Foreskin melanocyte (primary cell): ENCODE measurements at places on chromosomes 1 and 21.

GRCh38 chr1:6624710-6625583 is at the start of gene THAP3:
TSS of gene THAP3 (plus strand) at chr1:6624868. CDS start at chr1:6625219, 351 bp downstream.
- DNase-seq = peak; percentile 83

DNA sequence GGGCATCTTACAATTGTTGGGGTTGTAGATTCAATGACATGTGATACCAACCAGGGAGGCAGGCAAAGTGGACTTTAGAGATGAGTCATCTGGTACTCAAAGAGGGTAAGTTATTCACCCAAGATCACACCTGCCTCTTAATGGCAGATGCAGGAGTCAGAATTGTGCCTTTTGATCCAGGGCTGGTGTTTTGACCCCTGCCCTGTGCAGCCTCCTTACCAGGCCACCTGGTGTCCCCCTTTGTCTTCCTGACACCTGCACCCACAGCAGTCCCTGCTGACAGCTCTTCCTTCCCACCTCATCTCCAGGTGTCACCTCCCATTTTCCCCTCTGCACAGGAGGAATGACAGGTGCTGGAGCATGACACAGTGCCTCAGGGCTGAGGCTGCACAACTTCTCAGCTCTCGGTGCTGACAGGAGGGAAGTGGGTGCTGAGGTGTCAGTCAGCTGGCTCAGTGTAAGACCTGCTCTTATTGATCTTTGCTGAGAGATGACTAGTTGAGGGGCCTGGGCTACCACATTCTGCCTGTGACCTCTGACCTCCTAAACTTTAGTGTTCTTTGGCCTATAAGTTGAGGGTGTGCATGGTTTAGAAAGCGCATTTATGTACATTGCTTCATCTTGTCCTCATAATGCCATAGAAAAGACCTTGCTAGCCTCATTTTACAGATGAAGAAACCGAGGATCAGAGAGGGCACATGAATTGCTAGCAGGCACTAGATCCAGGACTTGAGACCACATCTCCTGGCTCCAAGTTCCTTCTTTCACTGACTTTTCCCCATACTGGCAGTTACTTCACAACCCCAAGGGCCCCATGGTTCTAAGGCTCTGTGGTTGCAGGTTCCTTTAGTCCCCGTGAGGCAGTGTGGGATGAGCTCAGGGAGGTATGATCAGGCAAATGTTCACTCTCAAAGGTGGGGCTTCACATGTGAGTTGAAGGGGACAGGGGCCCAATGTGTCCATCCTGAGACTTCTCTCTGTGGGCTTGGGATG is 31.3 kb downstream of the CACNA1E start:
- DNase-seq = no peak

DNA sequence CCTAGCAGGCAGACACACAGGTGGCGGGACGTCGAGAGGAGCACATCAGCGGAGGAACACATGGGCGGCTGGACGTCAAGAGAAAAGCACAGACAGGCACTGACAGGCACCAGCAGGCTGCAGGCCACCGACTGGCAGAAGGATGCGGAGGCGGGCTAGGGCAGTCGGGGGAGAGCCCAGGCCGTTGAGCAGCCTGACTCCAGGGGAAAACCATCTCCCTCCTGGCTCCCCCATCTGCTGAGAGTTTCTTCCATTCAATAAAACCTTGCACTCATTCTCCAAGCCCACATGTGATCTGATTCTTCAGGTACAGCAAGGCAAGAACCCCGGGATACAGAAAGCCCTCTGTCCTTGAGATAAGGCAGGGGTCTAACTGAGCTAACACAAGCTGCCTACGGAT is 25.5 kb downstream of the B3GALT5 start:
- no peak for DNase-seq

GRCh38 chr1:151340870-151341754 is 5.9 kb downstream of the RFX5 start:
- peak; percentile 76 for DNase-seq

DNA sequence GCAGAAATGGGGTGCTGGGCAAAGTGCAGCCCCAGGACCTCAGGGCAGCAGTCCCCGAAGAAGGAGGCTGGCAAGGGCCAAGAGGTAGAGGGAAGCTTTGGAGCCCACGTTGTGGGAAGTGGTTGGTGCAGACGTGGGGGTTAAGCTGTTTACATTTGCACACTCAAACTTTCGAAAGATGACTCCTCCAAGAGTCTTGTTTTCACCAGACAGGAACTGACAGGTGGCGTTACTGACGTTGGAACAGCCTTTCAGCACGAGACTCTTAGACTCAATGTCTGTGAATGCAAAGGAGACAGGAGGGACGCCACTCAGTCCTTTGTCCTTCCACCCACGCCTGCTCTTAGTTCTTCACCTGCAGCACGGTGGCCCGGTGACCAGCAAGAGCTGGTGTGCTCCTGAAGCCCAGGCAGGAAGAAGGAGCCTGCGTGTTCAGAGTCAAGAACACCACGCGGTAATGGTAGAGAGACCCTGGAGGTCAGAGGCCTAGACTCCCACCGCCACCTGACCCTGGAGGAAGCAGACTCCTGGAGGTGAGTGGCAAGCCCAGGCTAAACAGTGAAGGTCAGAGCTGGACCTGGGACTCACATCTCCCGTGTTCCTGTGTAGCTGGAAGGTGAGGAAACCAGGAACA is 15.9 kb downstream of the LYPD8 start:
- no peak for DNase-seq

DNA sequence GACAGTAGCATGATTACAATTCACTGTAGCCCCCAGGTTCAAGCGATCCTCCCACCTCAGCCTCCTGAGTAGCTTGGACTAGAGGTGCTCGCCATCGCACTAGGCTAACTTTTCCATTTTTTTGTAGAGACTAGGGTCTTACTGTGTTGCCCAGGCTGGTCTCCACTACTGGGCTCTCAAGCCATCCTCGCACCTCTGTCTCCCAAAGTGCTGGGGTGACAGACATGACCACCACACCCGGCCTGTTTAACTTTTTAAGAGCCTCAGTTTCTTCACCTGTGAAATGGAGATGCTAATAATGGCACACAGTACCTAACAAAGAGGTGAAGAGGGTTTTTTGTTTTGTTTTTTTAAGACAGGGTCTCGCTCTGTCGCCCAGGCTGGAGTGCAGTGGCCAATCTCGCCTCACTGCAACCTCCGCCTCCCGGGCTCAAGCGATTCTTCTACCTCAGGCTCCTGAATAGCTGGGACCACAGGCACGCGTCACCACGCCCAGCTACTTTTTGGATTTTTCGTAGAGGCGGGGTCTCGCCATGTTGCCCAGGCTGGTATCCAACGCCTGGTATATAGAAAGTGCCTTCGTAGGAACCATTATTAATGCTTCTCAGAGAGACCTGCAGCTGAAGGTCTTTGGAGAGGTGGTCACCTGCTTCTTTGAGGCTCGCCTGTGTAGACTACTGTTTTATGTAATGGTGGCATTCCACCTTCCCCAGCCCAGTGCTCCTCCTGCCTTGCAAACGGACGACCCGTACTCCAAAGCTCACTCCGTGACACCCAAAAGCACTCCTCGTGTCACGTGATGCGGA is 567 bp downstream of the PMVK start:
- no peak for DNase-seq

DNA sequence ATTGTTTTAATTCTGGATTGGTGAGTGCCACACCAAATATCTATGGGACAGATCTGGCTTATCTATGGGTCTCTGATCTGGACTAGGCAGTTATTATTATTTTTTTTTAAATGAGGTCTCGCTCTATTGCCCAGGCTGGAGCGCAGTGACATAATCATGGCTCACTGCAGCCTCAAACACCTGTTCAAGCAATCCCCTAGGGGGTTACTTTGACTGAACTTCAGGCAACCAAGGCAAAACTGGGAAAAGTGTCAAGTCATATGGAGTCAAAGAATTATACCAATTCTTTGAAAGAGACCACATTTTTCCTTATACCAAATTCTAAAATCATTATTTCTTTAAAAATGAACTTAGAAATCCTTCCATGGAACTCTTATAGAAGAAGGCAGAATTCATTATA is 129.1 kb upstream of the HOOK1 start:
- no peak for DNase-seq

GRCh38 chr1:119549719-119550132 is 42.7 kb downstream of the HSD3B1 start:
- peak; percentile 69 for DNase-seq

DNA sequence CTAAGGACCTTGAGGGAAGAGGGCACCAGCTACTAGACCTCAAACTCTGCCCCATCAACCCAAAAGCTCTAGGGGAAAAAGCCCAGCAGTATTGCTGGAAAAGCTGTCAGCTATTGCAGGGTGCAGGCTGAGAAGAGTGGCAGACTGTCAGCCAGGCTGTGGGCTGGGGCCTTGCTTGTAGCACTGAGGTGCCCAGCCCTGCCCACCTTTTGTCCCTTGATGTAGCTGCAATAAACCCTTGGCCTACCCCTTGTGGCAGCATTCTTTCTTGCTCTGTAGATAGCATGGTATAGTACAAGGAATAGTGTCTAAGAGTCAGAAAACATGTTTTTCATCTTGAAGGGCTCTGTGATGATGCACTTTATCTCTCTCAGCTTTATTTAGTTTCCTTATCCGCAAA is 39.4 kb downstream of the CDC14A start:
- no peak for DNase-seq

- DNase-seq = no peak
Measured at GRCh38 chr1:54842963-54843362, 41.8 kb upstream of the TTC22 start.

GRCh38 chr1:25568090-25568833 is 24.9 kb downstream of the LDLRAP1 start:
- DNase-seq = no peak

DNA sequence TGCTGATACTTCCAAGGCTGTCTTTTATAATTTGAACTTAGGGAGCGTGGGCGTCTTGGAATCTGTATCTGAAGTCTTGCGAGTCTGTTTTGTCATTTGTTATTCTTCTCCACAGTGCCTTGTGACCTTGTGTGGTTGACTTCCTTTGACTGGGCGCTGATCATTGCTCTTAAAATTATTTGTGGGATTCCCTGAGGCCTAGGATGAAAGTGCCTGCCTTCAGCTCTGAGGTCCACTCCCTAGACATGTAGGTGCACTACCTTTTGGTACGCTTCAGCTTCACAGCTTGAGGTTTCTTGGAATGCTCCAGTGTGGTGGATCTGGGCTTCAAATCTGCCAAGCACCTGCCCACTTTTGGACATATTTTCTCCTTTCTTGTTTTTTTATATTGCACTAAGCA is 50.2 kb upstream of the IGSF5 start:
- DNase-seq = peak; percentile 3

DNA sequence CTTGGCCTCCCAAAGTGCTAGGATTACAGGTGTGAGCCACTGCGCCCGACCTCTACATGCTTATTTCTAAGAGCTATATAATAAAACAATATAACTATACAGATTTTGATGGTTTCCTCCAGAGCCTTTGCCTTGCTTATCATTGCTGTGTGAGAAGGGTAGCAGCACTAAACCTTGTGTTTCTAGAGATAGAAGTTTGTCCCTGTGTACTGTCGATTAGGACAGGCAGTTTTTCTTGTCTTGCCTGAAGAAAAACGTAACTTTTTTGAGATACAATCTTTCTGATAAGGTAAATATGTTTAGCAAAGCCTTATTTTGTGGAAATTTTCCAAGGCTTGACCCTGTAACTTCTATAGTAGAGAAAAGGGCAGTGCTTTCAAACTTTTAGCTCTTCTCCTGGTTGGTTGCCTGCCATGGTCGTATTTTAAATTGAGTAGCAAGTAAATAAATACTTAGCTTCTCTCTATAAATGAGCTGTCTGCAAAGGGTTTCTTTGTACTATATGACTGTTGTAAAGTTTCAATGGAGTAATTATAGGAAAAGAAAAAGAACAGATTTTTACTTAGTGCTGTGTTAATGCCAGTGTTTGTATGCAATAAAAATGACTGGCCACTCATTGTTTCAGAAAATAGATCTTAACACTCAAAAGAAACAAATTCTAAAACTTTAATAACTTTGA is 86.4 kb upstream of the CACYBP start:
- no peak for DNase-seq
